ENCODE measurements at places on chromosomes 5 and 9.
A peak's percentile ranks its signal among the peaks of the same experiment; 100 is the strongest.

DNA sequence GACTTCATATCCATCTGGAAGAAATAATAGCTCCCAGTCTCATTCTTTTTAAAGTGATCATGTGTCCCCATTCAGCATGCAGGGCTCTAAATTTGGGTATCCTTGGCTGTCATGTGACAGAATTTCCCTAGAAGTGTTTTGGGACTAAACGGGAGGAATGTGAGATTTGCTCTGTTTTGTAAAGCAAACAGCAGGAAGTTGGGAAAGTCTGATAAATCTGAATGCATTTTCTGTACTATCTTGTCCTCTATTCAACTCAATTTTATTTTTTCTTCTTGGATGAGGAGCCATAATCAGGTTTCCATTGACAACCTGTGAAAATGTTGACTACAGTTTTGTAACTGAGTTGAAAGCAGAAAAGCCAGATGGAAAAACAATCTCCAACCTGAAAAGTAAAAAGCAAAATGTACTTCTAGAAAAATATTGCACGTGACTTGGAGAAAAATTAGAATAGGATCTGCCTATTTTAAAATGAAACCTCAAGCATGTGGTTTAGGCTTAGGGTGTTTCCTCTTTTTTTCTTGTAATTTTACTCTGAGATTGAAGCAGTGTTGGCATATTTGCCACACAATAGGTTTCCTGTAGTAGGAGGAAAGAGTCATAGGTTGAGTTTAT lies 76.2 kb upstream of the IL6ST start:
- DNase-seq, result no peak

DNA sequence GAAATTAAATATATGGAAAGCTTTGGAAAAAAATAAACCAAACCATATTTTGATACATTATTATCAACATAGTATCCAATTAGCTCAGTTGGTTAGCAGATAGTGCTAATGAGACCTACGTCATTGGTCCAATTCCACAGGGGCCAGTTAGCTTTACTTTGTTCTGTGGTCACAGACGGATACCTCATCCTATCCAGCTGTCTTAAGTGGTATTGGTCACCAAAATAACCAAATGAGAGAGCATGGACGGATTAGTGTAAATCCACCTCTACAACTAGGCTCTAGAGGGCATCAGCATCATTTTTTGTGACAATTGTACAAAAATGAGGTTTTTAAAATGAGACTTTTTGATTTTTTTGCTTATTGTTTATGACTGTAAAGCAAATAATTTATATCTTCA lies 364.2 kb downstream of the KIAA0825 start:
- DNase-seq, result no peak

- DNase-seq, result no peak
These were observed 35.3 kb downstream of the THBS4 start for GRCh38 chr5:80070338-80071056.

GRCh38 chr9:105296877-105297287 lies 52.4 kb downstream of the SLC44A1 start:
- no peak for DNase-seq

GRCh38 chr5:117690612-117691011 lies 1116.0 kb upstream of the SEMA6A start:
- no peak for DNase-seq

DNA sequence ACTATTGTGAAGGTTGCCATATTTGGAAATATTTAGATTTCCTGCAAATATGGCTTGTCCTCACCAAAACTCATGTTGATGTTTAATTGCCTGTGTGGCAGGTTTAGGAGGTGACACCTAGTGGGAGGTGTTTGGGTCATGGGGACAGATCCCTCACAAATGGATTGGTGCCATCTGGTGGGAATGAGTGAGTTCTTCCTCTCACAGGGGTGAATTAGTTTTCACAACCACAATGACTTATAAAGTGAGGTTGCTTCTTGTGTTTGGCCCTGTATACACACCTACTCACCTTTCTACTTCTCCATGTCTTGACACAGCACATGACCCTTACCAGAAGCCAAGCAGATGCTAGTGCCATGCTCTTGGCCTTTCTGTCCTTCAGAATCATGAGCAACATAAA lies 41.1 kb downstream of the ISOC1 start:
- DNase-seq, result no peak

- DNase-seq, result no peak
These were observed 22.5 kb upstream of the JAKMIP2 start for GRCh38 chr5:147805030-147805454.

- DNase-seq, result no peak
These were observed 907 bp downstream of the HMCN2 start for GRCh38 chr9:130266236-130267098.

DNA sequence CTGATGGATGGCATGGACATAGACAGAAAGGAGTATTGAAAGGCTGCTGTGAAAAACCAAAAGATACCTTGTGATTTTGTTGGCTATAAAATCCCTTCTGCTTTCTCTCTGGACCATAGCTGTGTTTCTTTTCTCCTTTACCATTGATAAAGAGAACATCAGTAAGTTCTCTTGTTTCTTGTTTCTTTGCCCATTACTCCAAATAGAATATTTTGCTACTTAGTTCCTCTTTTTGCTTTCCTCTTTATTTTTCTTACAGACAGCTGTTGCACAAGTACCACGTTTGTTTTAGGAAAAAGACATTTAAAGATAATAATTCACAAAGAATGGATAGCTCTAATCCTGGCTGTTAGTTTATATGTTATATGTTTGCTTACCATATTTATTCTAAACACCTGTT lies 1129.2 kb downstream of the DTWD2 start:
- DNase-seq, result no peak

GRCh38 chr9:124037790-124038189 lies 26.2 kb downstream of the LHX2 start:
- DNase-seq, result no peak

GRCh38 chr5:145588113-145588512 lies 247.0 kb downstream of the PRELID2 start:
- no peak for DNase-seq

DNA sequence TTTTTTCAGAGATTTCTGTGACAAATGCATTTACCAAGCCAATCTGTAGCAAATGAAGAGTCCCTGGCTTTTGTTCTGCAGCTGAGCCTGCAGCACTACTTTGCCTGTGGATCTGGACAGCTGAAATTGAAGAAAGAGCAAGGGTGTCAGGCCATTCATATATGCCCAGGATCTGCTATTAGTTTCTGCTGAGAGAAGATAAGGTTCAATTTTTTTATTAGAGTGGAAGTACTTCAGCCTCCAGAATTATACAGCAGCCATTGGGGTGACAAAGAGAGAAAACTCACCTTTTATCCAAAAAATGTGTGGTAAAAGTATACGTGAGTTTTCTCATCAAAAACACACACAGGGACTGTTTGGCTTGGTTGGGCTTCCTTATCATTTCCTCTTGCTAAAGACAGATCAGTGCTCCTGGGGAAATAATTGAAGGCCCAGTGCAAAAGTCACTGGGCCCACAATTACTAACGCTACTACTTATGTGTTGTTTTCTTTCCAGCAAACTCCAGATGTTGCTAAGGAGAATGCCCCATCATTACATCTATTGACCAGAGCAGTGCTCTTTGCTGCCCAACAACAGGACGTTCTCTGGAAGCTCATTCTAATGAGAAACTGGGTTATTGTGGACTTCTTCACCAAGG lies 138.6 kb downstream of the CEMIP2 start:
- DNase-seq, result no peak

DNA sequence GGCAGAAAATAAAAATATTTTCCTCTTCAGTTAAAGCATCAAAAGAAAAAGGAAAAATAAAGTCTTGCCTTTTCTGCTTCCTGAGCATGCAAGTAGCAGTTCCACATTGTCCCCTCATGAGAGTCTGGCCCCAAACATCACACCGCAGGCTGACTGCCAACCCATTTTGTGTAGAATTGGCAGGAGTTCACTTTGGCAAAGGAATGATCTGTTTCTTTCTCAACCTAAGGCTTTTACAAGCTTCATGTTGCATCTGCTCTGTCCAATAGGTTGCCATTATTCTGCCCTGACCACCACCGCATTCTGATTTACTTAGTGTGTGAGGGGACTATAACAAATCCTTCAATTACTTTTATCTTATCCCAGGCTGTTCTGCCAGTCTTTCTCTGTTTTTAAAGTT lies 249.5 kb downstream of the ISL1 start:
- DNase-seq, result no peak

- no peak for DNase-seq
These were observed 19.4 kb downstream of the YIPF5 start for GRCh38 chr5:144151026-144151425.

DNA sequence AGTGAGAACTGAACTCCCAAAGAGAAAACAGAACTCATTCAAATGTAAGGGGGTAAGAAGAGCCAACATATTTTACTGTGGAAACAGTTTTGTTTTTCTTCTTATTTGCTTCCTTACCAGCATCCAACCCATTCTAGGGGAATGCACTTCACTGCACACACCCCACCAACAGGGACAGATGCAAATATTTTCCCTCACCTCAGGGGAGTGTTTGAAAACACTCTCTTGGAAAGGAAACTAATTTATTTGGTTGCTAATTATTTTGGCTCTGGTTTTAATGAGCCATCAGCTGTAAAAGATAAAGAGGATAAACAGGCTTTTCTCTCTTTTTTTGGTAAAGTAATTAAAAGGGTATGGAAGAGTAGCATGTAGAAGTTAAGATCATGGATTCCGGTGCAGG lies 413.4 kb downstream of the MAN2A1 start:
- DNase-seq, result no peak

DNA sequence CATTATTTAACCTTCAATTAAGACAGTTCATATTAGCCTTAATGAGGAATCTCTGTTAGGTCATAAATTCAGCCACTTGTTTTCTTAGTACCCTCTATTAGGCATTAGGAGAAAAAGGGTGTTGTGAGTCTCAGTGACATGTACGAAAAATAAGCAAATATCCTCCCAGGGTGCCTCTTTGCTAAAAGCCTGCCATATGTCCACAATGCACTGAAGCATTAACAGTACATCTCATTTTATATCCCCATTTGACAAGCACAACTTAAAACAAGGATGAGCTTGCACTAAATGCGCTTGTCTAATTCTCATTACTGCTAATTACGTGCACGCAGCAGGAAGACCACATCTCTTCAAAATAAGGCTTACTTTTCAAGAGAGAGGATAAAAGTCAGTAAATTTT lies 48.4 kb upstream of the SRFBP1 start:
- DNase-seq, result no peak

GRCh38 chr9:117656002-117656401 lies 48.2 kb upstream of the TLR4 start:
- no peak for DNase-seq

GRCh38 chr9:104970271-104970987 lies 42.5 kb upstream of the ABCA1 start:
- no peak for DNase-seq

- no peak for DNase-seq
These were observed 17.5 kb downstream of the IPPK start for GRCh38 chr9:92652461-92652860.

GRCh38 chr9:107648153-107648715 lies 158.7 kb upstream of the KLF4 start:
- no peak for DNase-seq

DNA sequence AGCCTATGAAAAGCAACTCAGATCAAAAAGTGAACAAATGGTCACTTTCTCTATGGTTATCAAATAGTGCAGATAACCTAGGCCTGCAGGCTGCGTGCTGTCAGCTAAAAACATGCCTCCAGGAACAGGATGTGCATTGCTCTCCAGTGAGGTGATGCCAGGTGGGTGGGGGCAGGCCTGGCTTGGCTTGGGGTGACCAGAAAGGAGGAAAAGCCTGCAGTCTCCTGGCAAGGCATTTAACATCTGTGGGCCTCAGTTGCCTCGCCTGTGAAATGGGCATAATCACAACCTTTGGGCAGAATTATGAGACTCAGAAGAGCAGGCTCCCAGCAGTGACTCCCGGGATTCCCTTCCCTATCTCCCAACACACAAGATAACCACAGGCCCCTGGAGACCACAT lies 135.9 kb downstream of the COL23A1 start:
- DNase-seq, result no peak

DNA sequence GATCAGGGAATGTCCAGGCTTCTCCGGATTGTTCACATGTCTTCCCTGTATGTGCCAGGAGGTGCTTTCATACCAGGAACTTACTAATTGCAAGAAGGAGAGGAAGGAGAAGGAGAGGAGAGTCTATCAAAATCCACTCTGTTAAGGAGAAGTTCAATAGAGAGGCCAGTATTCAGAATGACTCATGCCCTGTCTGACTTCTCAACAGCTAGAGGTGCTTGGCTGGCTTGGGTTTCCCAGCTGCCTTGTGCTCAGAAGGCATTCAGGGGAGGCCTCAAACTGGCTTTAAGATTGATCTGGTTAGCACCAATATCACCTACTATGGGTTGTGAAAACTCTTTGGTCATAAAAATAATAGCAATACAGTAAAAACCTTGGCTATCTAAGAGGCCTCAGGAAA lies 167.9 kb upstream of the GLRA1 start:
- DNase-seq, result no peak

DNA sequence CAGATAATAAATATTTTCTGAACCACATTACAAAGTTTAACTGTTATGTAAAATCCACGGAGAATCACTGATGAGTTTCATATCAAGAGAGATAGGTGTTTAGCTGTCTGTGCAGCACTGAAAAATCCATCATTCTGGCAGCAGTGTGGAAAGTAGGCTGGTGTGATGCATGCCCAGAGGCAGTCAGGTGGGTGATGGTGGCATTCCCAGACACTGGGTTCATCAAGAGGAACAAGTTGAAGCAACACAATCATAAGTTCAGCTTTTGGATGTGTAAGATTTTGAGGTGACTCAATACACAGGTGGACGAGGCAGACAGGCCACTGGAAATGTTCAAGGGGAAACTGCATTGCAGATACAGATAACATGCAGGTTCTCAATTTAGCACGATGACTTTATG lies 11.9 kb downstream of the DNAH5 start:
- DNase-seq, result peak; percentile 56

DNA sequence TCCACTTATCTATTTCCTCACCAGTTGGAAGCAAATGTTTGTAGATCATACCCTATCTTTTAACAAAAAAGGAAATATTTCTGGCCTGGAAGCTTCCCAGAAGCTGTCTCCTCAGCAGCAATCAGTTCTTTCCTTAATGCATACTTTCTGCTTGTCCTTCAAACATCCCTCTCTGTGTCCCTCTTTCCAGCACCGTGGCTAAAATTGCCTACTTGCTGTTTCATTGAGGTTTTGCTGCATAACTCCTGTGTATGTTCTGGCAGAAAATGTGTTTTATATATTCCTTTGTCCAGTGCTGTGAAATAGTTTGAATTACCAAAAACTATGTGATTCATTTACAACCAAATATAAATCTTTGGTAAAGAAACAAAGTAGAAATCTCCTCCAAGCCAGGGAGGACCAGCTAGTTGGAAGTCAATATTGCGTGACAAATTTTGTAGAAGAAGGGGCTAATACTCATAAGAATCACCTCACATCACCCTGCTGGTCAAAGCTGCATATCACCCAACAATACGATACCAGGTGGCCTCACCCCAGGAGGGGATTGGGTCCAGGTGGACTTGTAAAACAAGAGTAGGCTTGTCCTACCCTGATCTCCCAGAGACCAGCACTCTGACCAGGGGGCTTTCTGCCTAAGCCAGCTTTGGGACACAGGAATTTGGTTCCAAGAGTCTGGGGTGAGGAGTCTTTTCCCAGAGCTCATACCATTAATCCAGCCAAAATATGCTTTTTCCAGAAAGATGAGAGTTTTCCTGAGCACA lies 198.4 kb upstream of the SNX2 start:
- no peak for DNase-seq
